ENCODE measurements at places on chromosomes 4 and X. TPM values are rescaled to one million over a fixed set of nuclear protein-coding genes. Genes with fewer than 3 reads are reported as not detected.
A peak's percentile ranks its signal among the peaks of the same experiment; 100 is the strongest.

DNA sequence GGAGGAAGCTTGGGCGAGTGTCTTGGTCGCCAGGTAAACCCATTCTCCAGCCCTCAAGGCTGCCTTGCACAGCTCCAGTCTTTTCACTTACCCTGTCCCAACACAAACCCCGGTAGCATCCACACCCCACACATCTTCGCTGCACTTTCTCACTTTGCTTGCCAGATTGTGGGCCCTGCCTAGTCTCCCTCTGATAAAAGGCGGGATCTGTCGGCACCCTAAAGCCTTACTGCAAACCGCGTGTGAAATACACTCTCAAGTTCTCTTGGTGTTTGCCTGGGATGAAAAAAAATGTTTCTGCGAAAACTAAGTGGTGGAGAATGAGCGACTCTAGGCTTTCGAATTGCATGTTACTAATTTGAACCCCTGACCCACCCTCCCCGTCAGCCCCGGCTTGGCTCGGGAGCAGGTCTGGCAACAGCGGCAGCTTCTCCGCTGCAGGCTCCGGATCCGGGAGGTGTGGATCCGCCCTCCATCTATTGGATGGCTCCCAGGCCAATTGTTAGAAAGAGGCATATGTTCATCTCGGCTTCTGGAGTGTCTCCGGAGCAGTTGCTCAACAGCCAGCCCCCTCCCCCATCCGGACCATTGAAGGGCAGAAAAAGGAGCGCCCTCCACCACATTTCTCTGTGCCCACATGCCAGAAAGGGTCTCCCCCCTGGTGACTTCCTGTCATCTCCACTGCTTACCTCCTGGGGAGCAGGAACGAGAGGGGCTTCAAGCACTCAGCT, 3.0 kb upstream of the CITED1 start:
- DNase-seq, result peak; percentile 69

- no peak for DNase-seq
Measured at GRCh38 chr4:153093802-153094201, 110.4 kb upstream of the TRIM2 start.

GRCh38 chr4:186189656-186190055, 1.7 kb upstream of the CYP4V2 start:
- no peak for DNase-seq

DNA sequence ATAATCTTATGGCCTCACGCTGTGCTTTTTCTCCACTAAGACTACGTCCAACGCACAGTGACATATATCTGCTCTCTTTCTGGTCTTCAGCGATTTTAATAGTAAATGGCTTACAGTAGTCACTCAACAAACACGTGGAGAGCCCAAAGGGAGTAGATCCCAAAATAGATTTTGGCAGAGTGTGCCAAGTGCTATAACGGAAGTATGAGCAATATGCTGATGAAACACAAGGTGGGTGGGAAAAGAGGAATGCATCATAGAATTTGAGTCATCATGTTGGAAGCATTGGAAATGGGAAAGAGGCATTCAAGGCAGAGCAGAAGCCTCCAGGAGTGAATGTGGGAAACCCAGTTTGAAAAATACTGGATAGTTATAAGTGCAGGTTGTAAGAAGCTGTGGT, 129.1 kb upstream of the LDB2 start:
- DNase-seq, result no peak

DNA sequence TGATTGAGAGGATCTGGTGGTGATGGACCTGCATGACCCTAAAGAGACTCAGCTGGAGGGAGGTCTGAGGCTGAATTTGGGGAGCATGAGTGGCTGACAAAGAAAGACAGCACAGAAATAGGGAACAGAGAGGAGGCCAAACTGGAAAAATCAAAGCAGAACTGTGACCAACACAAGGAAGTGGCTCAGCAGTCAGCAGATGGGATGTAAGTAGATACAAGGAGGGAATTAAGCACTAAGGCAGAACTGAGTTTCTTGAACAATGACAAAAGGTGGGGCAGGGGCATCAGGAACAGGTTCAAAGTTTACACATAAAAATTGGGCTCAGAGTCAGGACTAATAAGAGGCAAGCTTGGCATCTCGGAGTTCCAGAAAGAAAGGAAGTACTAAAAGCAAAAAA, 144.3 kb upstream of the KLF3 start:
- no peak for DNase-seq

GRCh38 chrX:91079342-91080114, 355.1 kb upstream of the PABPC5 start:
- DNase-seq, result no peak

DNA sequence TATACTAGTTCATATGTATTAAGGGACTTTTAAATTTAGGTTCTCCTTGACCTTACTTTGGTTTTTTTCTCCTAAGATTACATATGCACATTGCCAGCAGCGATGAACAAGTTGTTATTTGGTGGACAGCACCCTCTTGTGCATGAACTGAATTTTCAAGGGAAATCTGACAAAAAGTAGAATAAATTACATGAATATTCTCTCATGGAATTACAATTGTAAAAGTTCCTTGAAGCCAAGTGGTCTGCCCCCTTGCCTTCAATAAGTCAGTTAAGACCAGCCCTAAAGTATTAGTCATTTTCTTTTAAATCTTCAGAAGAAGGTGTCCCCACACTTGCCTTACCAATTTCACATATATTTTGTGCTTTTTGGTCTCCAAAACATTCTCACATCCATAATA, 30.7 kb upstream of the SMARCA5 start:
- peak; percentile 25 for DNase-seq

DNA sequence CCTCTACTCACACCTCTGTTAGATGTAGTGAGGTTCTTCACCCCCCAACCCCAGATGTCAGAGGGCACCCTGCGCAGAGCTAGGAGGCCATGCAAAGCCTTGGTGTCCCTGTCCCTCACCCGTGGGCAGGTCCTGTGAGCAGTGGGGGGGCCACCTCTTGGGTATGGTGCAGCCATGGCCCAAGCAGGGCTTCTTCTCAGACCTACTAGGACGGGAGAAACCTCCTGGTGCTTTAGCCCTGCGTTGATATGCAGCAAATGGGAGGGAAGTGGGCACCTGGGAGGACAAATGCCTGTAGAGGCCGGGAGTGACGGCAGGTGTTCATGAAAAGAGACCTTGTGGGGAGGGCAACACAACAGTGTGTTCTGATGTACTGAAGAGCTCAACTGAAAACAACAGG, 38.5 kb upstream of the MSANTD1 start:
- no peak for DNase-seq

DNA sequence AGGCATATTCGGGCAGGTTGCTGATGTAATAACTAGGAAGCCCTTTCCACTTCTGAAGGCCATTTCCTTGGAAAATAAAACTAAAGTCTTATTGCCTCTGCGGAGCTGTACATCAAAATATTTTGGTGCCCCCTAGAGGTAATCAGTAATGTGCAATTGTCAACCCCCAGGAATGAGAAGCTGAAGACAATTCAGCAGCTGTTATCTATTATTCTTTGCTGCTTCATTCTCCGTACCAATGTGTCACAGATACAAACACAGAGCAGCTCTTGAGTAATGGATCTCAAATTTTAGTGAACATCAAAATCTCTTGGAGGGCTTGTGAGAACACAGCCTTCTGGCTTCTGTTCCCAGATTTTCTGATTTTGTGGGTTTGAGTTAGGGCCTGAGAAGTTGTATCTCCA, 3.5 kb upstream of the SLIT2 start:
- no peak for DNase-seq

ARHGEF38 gene
- 11.1 TPM for polyA plus RNA-seq

ZFP42 gene
- 7.2 TPM for polyA plus RNA-seq

PNMA5 gene
- polyA plus RNA-seq, result not detected

ZBED1 gene
- 35.0 TPM for polyA plus RNA-seq

C1QTNF7 gene
- polyA plus RNA-seq, result 18.4 TPM
